ENCODE measurements at places on chromosomes 4 and X.
A peak's percentile ranks its signal among the peaks of the same experiment; 100 is the strongest.

GRCh38 chr4:23750125-23750524, 139.7 kb downstream of the PPARGC1A start:
- DNase-seq: no peak

- no peak for DNase-seq
These were observed 141.3 kb upstream of the SH3RF1 start for GRCh38 chr4:169412046-169412445.

GRCh38 chrX:107107459-107107858, 11.2 kb downstream of the RBM41 start:
- no peak for DNase-seq

- no peak for DNase-seq
These were observed 55.8 kb upstream of the POU4F2 start for GRCh38 chr4:146582864-146583263.

GRCh38 chrX:115562480-115562847, 1.5 kb downstream of the PLS3 start:
- DNase-seq: peak; percentile 59

DNA sequence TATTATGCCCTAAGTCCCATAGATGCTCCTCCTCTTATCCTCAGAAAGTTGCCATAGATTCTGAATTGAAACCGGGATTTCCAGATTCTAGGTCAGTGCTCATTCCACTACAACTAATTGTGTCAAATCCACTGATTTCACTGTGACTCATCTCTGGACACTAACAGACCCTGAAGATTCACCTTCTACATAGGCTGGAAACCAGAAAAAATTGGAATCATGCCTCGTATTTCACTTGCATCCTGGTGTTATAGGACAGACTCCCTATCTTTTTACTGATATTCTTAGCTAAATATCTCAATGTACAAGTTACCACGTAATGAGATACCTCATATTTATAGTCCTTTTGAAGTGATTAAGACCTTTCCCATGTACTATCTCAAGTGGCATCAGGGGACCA, 36.7 kb downstream of the CLNK start:
- DNase-seq: no peak

DNA sequence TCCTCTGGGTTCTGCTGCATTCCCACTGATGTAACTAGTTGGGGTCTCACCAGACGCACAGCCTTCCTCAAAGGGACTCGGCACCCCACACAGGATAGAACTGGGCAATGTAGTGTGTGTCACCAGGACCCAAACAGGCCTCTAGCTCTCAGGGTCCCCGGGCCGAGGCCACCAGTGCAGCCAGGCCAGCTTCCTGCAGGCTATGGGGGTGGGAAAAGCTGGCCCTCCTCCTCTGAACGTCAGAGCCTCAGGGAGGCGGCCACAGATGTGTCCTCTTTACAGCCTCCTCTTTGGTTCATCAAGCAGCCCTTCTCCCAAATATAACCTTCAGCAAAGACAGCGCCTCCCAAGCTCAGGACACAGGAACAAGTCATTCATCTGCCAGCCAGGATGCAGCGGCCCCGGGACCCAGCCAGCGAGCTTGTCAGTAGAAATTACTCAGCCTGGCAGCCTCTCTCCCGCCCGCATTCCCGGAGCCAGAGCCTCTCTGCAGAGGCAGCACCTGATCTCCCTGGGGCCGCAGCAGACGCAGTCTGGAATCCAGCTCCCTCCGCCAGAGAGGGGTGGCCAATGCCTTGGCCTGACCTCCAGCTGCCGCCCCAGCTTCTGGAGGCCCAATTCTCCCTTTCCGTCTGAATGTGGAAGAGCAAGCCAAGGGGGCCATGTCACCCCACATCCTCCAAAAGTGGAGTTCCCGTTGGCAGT, 288.5 kb downstream of the FBXW7 start:
- DNase-seq: no peak

- DNase-seq: no peak
These were observed 286.8 kb upstream of the UGT8 start for GRCh38 chr4:114311787-114312186.

DNA sequence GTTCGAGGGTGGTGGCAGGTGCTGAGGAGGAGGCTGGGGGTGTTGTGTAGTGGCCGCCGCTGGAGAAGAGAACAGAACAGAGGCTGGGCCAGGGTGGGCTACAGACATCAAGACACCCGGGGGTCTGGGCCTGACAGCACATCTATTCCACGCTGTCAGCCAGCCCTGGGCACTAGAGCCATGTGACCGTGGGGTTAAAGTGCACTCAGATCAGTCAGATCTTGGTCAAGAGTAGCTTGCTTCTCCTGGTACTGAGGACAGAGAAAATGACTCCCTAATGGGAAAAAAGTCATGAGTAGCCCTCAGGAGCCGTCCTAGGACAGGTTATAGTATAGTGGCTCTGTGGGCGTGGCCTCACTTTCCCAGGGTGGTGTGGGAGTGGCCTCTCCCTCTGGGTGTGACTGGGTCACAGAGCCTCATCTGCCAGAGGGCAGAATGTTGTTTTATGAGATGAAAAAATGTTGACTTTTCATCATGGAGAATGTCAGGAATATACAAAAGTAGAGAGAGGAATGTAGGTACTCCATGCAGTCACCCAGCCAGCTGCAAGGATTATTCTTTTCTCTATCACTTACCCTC, 19.4 kb downstream of the TRMT44 start:
- no peak for DNase-seq

- no peak for DNase-seq
These were observed 63.4 kb upstream of the ENPEP start for GRCh38 chr4:110412354-110413065.

DNA sequence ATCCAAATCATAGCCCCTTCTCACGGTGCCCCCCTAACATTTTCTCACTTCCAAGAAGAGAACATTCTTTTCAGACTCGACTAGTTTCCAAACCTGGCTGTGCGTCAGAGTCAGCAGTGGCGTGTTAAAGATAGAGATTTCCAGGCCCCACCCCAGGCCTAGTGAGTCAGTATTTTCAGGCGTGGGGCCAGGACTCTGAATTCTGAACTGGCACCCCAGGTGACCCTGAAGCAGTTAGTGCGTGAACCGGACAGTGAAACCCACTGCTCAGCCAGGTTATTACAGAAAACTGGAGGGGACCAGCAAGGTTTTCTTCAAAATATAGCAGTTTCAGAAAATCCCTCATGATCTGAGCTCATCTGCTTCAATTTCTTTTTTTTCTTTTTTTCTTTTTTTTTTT, 35.0 kb upstream of the BCOR start:
- peak; percentile 89 for DNase-seq

DNA sequence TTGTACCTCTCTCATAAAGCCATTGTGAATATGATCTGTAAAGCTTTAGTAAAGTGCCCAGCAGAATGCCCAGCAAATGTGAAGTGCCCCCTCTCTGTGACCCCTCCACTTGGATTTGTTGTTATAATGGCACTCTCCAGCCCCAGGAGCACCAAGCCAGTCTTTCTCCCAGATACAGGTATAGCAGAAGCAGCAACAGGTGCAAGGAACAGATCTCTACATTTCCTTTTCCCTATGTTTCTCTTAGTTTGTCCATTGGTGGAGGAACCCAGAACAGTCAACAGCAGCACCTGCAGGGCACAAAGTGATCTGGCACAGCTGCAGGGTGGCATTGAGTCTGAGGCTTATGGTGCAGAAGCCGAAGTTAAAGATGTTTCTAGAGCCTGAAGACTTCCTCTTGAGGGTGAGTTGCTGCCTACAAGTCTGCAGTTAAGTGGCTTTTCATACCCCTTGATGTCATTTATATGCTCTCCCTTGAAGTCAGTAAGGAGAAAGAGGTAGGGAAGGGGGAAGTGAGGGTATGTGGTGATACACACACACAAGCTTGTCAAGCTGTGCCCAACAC, 16.1 kb upstream of the CXCL3 start:
- DNase-seq: no peak

All from GM23248 (cell line).